T-helper 2 cell treated with Interferon-gamma antibody and Interleukin-4, amounts not matched to agents 5 μg/mL and 100 μg/mL, for 36 hours (primary cell): ENCODE measurements at places on chromosomes 2 and 18.
A peak's percentile ranks its signal among the peaks of the same experiment; 100 is the strongest.

DNA sequence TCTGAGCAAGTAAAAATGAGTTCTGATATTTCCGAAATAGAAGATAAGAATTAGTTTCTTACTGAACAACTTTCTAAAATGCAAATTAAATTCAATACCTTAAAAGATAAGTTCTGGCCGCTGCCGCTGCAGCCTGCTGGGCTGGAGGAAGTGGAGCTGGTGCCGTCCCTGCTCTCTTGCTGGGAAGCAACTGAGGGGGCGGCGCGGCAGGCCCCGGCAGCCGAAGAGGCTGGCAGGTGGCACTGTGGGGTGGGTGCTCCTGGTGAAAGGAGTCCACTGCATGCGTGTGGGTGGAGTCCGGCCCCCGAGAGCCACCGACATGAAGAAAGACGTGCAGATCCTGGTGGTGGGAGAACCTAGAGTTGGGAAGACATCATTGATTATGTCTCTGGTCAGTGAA lies 89.5 kb upstream of the ZNF519 start:
- no peak for DNase-seq

DNA sequence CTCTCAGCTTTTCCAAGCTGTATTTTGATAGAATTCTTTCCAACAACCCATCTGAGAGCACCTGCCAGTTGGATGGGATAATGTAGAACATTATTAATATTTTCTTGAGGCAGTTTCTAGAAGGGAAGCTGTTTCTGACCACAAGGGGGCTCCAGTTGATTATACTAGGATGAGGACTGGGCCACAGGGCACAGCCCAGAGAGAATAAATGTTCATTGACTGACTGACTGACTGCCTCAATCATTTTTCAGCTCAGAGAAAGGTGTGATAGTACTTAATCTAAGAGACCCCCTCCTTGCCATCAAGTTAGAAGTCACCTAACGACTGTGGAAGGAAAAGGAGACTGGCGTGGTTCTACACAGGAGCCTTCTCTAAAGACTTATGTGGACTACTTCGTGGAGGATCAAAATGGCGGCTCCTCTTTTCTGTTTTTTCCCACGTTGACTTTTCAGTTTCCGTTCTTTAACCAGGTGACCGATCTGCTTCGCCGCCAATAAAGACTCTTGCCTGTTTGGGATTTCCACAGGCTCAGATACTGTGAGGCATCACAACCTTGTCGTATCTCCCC lies 31.9 kb upstream of the CREG2 start:
- DNase-seq: peak; percentile 42

GRCh38 chr2:148585696-148586095 lies 58.9 kb upstream of the EPC2 start:
- DNase-seq: no peak

GRCh38 chr2:86241611-86242010 lies 42.4 kb downstream of the MRPL35 start:
- DNase-seq: no peak

- no peak for DNase-seq
Measured at GRCh38 chr2:120318626-120319025, 27.3 kb upstream of the INHBB start.

GRCh38 chr18:37667836-37668235 lies 102.2 kb upstream of the CELF4 start:
- DNase-seq: no peak

- no peak for DNase-seq
Measured at GRCh38 chr18:72161691-72162090, 382.5 kb downstream of the CBLN2 start.

GRCh38 chr2:225841314-225841713 lies 441.8 kb downstream of the NYAP2 start:
- no peak for DNase-seq

- no peak for DNase-seq
Measured at GRCh38 chr2:14634182-14634488, 1.6 kb downstream of the LRATD1 start.
